CD4-positive, alpha-beta T cell treated with Interleukin-4 for 4 hours (primary cell): ENCODE measurements at places on chromosomes 13 and 19.

DNA sequence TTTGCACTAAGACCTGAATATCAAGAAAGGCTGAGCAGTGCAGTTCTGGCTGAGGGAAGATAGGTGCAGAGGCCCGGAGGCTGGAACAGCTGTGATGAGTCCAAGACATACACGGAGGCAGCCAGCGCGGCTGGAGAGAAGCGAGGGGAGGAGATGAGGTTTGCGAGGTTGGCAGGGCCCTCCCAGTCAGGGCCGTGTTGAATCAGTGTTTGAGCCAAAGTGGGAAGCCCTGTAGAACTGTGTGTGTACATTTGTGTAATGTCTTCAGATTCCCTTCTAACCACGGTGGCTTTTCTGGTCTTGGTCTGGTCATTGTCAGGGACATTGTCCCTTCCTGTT, 34.9 kb downstream of the PAK4 start:
- DNase-seq: no peak

DNA sequence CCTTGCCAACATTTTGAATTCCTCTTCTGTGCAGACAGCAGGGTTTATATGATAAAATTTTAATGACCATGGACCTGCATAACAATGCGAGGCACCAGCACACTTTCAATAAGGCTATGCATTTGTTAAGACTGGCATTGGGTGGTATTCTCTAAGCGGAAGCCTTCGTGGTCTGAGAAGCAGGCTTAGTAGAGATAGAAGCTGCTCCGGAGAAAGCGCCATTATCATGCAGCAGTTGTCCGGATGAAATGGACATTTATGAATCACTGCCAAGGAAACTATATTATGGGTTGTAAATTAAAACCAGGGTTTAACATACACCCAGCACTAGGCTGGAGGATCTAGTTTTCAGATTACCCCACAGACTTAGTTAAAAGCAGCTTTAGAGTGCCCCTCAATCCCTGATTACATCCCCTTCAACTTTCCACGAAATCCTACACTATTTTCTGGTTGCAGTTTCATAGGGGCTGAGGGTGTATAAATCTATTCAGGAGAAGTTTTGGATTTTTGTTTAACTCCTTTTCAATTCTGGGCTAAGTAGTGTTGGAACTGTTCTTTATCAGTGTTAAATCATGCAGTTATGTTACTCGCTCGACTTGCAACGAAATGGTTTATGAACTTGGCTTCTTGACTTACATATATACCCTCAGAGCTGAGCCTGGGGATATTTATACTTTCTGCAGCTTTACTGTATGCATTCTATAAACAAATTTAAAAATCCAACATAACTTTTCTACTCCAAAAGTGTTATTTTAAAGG, 193.3 kb downstream of the PCDH9 start:
- no peak for DNase-seq

- DNase-seq: no peak
Measured at GRCh38 chr19:55648585-55649267, 714 bp downstream of the CCDC106 start.

GRCh38 chr13:25674371-25674770, 302.6 kb downstream of the ATP8A2 start:
- DNase-seq: no peak

GRCh38 chr19:1130771-1131717, 27.2 kb downstream of the GPX4 start:
- DNase-seq: peak; percentile 56

GRCh38 chr13:51687947-51688714, 103.9 kb downstream of the WDFY2 start:
- DNase-seq: no peak

DNA sequence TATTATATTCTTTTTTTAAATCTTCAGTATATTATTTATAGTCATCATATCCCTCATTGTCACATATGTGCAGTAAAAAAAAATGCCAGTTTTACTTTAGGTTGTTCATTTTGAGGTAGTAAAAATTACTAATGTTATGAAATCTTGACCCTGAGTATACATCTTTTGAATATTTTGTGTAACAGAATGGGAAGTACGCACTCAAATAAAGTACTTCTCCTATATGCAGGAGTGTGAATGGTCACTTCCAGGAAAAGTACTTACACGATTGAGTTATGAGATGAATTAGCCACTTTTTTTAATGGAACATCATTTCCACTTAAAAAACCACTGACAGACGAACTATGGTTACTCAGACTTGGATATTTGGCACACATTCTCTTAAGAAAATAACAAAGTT, 58.5 kb downstream of the C13orf42 start:
- no peak for DNase-seq

GRCh38 chr19:40280608-40281221, 4.4 kb downstream of the AKT2 start:
- DNase-seq: no peak

DNA sequence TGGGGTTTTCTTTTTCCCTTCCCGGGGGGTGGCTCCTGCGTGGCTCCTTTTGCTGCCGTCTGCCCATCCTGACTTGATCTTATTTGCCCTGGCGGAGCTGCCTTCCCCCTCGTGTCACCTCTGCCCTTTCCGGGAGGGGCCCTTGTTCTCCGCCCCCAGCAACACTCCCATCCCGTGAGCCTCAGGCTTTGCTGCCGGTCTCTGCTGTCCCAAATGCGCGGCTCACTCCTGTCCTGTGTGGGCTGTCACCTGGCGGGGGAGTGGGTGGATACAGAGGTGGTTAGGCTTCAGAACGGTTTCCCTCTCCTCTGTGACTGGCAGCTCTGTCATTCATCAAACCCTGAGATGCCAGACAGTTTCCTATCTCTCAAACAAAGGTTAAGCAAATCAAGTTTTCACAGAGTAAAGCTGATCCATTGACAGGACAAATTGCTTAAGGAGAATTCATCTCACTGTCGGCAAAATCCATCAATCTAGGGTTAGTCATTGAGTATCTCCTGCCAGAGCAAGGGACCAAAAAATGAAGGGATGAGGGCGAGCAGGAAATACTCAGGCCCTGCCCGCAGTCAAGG, 84.0 kb downstream of the ANKRD10 start:
- DNase-seq: no peak

GRCh38 chr13:48249018-48249417, 16.0 kb downstream of the ITM2B start:
- no peak for DNase-seq

- DNase-seq: peak; percentile 22
Measured at GRCh38 chr19:18915639-18916038, 3.5 kb downstream of the COPE start.

- DNase-seq: no peak
Measured at GRCh38 chr19:17436874-17437267, 11.6 kb downstream of the TMEM221 start.

- DNase-seq: peak; percentile 79
Measured at GRCh38 chr19:49677901-49678674, 1.0 kb downstream of the PRMT1 start.

GRCh38 chr13:35478271-35479037, 2.0 kb upstream of the MAB21L1 start:
- DNase-seq: no peak

DNA sequence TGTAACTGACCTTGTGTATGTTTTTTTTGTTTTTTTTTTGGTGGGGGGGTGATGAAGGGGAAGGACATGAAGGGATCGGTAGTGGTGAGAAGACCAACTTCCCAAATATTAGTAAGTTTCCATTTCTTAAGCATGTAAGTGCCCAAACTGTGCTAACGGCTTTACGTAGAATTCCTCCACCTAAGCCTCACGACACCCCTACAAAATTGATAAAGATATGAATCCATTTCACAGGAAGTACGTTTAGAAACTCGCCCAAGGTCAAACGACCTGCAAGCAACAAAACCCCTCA, 649 bp downstream of the UQCRFS1 start:
- DNase-seq: no peak

DNA sequence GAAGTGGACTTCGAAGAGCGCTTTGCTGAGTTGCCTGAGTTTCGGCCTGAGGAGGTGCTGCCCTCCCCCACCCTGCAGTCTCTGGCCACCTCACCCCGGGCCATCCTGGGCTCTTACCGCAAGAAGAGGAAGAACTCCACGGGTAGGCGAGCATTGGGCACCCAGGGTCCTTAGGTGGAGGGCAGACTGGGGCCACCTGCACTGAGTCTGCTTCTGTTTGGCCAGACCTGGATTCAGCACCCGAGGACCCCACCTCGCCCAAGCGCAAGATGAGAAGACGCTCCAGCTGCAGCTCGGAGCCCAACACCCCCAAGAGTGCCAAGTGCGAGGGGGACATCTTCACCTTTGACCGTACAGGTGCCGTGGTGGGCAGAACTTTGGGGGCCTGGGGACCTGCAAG, 8.0 kb upstream of the PRR19 start:
- DNase-seq: no peak

DNA sequence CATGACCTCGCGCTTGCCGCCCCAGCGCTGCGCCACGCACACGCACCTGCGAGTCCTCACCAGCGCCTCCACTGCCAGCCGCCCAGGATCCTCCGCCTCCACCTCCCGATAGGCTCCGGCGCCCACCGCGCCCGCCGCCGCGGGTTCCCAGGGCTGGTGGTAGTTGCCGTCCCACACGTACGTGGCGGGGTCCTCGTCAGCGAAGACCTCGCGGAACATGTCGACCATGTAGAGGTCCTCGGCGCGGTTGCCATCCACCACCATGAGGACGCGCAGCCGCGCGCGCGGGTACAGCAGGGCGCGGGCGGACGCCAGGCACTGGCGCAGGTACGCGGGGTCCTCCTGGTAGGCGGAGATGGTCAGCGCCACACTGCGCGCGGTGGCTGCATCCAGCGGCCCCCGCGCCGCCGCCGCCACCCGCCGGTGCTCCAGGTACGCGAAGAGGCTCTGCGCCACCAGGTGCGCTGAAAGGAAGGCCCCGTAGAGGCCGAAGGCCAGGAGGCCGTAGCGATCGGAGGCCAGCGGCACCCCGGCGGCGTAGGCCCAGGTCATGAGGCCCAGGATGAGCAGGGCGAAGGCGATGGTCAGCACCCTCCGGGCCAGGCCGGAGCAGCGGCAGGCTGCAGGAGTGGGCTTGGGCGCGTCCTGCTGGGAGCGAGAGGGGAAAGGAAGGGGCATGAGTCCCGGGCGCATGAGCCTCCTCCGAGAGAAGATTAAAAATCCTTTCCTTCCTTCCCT, 4.4 kb downstream of the HAS1 start:
- no peak for DNase-seq

- DNase-seq: no peak
Measured at GRCh38 chr19:10544753-10545251, 1.1 kb downstream of the ATG4D start.

GRCh38 chr13:40667622-40667978, 1.2 kb upstream of the FOXO1 start:
- peak; percentile 23 for DNase-seq

- peak; percentile 78 for DNase-seq
Measured at GRCh38 chr19:11096210-11096841, 7.1 kb downstream of the LDLR start.

DNA sequence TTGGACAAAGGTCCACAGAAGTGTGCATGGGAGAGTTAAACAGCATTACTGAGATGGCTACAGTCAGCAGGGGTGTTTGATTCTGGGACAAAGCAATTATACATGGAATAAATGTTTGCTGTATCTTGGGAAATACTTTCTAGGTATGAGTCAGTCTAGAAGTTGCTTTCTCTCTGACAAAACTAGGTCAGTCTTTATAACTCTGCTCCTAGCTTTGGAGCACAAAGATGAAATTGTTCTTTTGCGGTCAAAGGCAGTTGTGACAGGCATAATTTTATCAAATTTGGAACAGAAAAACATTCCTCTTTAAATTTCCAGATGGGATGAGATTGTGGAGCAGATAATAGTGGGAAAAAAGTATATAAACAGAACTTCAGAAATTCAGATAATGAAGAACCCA, 1045.4 kb upstream of the MIR17HG start:
- DNase-seq: no peak

- no peak for DNase-seq
Measured at GRCh38 chr13:42762917-42763316, 18.5 kb upstream of the FAM216B start.

DNA sequence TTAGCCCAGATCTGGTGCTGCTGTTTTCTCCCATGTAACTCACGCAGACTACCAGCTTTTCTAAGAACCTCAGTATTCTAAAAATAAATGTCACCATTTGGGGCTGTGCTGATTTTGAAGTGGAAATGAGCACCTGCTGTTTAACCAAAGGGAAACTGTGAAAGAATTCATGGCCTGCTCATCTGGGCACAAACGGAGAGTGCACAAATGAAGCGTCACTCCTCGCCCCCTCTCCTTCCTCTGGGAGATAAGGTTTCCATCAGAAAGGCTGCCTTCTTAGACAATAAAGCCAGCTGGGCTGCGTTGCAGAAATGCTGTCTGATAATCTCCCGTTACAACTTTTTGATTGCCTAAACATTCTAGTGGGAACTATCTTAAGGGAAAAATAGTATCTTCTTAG, 73.7 kb upstream of the SLC15A1 start:
- DNase-seq: no peak

- no peak for DNase-seq
Measured at GRCh38 chr13:93625536-93625935, 398.9 kb downstream of the GPC6 start.

GRCh38 chr19:41541990-41542584, 33.9 kb upstream of the CEACAM21 start:
- peak; percentile 83 for DNase-seq

DNA sequence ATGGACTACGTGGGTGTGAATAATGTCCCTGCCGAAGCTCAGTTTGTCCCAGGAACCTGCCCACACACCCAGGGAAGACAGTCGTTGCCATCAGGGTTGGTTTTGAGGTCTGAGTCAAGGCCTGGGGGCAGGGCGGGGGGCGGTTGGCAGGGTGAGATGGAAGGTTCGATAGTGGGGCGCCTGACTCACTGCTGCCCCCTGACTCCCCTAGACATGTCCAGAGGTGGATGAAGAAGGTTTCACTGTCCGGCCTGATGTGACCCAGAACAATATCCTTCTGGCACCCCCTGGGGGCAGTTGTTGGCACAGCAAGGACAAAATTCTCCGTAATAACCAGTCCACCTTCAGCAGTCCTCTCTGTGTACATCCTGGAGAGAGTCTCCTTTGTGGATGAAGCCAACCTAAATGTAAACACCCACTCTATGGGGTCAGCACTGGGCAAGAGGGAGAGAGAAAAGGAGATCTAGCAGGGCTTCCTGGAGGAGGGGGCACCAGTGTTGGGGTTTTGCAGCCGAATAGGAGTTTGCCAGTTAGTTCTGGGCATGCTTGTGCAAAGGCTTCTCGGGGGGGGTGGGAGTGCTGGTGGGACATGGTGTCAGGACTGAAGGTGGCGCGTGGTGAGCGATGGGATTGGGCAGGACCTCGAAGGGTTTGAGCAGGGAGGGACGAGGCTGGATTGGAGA, 19.6 kb upstream of the B3GNT3 start:
- peak; percentile 35 for DNase-seq

DNA sequence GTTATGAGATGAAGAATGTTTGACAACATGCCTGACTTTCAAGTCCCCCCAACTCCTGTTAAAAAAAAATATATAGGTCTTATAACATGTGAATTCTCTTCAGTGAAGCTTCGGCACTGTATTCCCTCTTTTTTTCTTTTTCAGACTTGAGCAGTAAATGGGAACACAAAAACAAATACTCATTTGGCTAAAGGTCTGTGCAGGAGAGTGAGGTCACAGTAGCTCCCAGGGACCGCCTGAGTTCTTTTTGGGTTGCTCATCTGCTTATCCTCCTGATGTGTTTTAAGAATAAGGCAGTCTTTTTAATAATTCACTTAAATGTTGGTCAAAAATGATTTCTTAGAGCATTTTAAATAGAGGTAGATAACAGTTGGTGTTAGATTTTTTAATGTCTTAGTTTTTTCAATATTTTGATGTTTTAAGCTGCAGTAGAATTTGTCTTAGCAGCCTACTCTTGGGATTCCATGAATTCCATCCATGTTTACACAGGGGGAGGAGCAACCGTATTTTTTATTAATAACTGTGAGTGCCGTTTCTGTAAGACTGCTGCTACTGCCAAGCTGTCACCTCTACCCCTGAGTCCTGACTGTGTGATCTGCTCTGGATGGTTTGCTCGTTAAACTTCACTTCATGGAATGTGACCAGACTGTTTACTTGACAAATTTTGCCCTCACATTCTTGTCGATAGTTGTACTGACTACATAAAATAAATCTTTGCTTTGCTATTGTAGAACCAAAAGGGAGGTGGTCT, 14.9 kb downstream of the HNRNPM start:
- no peak for DNase-seq
